ENCODE measurements at places on chromosomes 7 and 10.

GRCh38 chr10:15245530-15245929 lies 77.0 kb upstream of the NMT2 start:
- no peak for DNase-seq

DNA sequence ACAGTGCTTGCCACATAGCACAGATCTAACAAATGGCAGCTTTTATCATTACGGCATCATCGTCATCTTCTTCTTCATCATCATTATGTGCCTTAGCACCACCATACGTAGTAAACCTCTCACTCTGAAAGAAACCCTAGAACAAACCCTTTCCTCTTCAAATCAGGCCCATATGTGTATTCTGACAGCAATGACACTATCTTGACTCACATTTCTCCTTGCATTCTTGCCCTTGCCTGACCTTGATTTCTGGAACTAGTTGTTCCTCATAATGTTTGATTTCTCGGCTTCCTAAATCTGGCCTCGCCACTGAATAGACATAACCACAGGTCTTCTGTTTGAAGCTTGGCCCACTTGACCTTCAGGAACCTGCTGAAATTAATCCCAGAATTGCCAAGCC lies 115.3 kb downstream of the DGKI start:
- DNase-seq, result no peak

DNA sequence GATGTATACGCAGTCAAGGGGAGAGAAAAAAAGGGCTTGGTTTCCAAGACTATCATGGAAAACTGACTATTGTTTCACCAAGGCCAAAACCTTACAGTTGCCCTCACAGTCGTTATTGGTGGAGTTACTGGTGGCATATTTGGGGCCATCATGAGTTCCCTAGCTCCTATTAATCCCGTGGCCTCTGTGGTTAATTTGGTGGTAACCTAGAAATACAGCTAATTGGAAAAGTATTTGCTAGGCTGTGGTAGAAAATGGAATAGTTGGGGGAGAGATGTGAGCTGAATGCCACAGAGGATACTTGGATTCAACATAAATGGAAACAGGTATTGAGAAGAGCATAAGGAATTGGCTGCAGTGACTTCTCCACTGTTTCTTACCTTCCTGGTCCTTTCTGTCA lies 450.7 kb downstream of the KCNMA1 start:
- no peak for DNase-seq

DNA sequence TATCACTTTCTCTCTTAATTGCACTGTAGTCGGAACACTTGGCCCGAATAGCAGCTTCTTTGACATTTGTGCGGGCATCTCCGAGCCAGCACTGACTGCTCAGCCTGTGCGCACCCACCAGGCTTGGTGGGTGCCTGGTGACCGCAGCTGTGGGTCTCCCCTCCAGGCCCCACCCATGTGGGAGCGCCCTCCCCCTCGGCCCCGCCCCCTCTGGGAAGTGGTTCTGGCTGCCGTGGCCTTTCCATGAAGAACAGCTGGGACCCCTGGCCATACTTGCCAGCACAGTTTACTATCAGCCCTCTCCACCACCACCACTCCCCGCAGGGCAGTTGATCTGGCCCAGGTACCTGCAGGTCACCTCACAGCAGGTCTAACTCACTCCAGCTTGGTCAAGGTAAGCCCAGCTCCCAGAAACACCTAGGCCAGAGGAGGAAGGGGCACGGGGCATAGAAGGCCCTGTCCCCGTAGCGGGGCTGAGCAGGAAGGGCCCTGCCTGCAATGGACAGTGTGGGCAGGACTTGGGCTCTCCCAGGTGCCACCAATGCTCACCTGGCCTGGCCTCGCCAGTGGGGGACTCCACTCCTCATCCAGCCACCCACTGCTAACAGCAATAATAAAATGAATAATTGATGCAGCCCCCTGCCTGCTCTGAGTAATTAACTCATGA lies 5.8 kb downstream of the RASGEF1A start:
- DNase-seq, result no peak

DNA sequence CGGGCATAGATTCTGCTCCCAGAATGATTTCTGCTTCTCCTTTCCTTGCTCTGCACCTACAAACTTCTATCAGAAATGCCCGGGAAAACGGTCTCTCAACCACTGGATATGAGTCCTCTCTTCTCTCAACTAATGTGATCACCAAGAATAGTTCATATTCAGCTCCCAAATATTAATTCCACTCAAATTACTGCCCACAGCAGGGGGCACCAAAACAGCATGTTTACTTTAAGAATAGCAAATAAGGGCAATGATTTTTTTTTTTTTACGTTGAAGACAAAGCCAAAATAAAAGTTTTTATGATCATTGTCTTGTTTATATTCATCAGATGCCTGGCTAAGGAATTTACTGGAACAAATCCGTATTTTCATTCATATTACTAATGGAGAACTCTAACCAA lies 94.9 kb upstream of the PRSS1 start:
- DNase-seq, result no peak

GRCh38 chr7:23061327-23061726 lies 44.3 kb upstream of the KLHL7 start:
- DNase-seq, result no peak

DNA sequence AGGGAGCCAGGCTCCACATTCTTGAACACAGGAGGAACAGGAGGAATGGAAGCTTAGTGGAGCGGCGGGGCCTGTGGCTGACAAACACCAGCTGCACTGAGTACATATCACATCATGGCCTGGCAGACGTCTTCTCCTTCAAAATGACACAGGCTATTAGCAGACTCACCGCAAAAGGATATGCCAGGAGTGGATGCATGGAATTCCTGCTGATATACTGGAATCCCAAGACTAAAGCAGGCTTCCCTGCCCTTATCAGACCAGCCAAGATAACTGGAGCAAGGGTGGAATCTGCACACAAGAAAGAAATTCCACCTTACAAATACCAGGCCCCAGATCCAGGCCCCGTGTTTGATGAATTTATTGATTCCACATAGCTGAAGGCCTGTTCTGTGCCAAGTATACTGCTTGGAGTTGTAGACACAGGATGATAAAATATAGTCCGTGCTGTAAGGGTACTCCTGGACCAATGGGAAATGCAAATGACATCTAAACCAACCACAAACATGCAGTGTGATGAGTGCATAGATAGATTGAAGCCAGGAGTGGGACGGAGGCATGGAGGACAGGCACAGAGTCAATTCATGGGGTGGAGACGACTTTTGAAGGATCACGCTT lies 480.5 kb upstream of the ZMIZ1 start:
- no peak for DNase-seq

DNA sequence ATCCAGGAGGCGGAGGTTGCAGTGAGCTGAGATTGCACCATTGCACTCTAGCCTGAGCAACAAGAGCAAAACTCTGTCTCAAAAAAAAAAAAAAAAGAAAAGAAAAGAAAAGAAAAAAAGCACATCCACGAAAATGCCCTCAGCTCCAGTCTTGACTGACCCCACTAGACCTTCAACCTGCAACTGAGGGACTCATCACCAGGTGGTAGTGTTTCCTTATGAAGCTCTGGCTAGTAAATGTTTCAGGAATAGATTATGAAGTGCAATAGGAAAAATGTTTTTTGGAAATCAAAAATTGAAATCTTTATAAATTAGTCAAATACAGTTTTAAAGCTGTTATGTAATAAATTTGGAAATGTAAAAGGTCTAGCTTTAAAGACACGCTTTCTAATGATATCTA lies 22.4 kb downstream of the TLL2 start:
- DNase-seq, result no peak

DNA sequence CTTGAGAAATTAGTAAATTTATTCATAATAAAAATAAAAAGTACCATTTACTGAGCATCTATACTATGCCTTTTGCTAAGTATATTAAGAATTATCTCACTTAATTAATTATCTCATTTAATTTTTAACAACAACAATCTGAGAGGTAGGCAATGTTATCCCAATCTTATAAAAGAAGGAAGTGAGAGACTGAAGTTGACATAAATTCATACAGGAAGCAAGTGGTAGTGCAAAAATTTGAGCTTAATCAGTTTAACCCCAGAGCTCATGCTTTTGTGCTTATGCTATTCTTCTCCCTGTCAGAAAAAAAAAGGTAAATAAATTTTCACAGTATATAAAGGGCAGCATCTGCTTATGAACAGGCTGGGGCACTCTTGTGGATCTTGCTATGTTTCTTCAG lies 2.7 kb upstream of the LIPF start:
- DNase-seq, result no peak

DNA sequence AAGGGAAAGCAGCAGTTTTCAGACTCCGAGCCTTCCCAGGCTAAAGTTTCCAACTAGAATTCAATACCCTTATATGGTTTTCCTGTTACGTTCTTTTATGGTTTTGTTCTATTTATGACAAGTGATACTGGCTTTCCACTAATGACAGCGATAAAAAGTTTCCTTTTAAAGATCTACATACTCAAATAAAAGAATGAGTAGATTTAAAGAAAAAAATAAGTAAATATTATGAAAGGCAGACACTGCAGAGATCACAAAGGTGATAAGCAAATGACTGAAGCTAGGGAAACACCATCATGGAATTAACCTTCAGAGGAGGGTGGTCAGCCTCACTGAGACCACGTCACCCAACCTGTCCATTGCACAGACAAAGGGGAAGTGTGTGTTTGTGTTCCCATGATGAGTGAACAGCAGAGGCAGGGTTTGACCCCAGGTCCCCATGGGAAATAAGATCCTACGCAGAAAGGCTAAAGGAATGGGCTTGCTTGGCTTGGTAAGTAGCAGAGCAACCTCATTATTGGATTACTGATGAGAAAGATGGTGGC lies 4.0 kb downstream of the VSIR start:
- DNase-seq, result no peak

DNA sequence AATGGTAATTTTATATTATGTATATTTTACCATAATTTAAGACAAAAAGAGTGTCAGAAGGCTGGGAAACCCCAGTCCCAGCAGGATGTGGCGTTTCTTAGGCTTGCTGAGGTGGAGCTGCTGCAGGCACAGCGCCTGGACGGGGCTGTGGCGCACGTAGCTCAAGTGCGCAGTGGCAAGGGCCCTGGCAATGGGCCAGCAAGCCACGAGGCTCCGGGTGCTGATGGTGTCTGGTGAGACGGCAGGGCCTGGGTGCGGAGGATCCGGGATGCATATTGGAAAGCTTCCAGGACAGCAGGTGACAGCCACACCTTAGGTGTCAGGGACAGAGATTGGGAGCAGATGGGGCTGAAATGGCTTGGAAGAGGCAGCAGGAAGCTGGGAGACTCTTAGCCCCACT lies 37.2 kb downstream of the CLEC2L start:
- no peak for DNase-seq

- no peak for DNase-seq
Measured at GRCh38 chr10:13759168-13759567, 172.4 kb downstream of the PRPF18 start.

- DNase-seq, result no peak
Measured at GRCh38 chr10:75231672-75232581, 3.8 kb downstream of the COMTD1 start.

GRCh38 chr7:55438085-55438756 lies 73.1 kb downstream of the LANCL2 start:
- no peak for DNase-seq

DNA sequence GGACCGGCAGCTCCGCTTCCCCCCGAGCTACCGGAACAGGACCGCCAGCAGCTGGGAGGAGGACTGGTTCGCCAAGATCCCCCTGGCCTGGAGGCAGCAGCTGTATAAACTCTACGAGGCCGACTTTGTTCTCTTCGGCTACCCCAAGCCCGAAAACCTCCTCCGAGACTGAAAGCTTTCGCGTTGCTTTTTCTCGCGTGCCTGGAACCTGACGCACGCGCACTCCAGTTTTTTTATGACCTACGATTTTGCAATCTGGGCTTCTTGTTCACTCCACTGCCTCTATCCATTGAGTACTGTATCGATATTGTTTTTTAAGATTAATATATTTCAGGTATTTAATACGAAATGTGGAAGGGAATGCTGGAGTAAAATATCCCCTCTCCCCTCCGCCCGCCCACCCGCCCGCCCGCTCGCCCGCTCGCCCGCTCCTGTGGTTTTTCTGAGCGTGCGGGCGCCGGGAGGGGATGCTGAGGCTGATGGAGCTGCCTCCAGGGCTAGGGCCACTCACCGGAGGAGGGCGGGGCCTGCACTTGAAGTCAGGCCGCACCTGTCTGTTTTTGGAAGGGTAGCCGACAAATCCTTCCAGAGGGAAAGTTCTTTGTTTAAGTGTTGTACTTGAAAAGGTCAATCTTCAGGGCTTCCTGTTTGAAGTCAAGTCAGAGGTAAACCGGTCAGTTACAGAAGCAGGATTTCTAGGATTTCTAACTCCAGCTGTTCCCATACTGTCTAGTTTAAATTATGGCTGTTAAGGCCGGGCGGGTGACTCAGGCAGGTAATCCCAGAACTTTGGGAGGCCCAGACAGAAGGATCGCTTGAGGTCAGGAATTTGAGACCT lies 30.5 kb downstream of the CHST12 start:
- DNase-seq, result no peak

DNA sequence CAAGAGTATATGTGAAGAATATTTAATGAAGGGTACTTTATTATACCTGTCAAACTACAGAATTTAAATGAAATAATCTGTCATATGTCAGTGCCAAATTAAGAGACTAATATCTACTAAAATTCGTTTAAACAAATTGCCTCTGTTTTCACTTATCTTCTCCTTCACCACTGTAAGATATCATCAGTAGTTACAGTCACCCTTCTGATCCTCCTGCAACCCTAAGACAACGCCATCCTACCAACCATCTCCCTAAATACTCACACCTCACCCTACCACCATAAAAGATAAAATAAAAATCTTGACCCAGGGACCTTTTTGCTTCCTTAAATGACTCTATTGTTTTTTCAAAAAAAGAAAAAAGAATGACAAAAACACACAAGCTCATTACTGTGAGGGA lies 20.8 kb downstream of the EZH2 start:
- no peak for DNase-seq

DNA sequence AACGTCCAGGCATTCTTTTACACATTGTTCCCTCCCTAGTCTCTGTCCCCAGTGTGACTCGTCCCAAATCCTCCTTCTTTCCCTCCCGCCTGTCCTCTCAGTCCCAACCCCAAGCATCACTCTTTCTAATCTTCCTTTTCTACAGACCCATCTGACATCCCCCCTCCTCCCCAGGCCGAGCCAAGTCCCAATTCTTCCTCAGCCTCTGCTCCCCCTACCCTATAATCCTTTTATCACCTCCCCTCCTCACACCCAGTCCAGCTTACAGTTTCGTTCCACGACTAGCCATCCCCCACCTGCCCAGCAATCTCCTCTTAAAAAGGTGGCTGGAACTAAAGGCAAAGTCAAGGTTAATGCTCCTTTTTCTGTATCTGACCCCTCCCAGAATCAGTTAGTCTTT lies 95.1 kb downstream of the MACC1 start:
- no peak for DNase-seq

DNA sequence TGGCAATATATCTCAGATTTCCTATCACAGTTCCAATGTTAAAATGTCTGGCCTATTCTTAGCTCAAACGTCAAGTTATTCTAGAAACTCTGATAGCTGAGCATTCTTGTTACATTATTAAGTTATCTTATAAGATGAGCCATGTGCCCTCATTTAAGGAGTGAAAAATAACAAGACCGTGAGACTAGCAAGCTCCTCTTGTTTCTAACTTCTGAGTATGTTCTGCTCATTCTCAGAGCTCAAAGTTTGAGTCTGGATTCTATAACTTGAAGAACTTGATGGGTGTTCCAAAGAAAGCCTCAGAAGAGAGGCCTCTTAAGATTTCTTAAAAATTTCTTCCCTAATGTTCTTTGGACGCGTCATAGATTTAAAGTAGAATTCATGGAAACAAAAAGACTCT lies 215.2 kb downstream of the HTR7 start:
- DNase-seq, result no peak
